ENCODE measurements at places on chromosomes 6 and 20.

- DNase-seq: peak; percentile 76
Observed at GRCh38 chr20:47360297-47361056, 4.0 kb upstream of the ZMYND8 start.

GRCh38 chr6:146548898-146549374 is 5.3 kb downstream of the RAB32 start:
- DNase-seq: no peak

DNA sequence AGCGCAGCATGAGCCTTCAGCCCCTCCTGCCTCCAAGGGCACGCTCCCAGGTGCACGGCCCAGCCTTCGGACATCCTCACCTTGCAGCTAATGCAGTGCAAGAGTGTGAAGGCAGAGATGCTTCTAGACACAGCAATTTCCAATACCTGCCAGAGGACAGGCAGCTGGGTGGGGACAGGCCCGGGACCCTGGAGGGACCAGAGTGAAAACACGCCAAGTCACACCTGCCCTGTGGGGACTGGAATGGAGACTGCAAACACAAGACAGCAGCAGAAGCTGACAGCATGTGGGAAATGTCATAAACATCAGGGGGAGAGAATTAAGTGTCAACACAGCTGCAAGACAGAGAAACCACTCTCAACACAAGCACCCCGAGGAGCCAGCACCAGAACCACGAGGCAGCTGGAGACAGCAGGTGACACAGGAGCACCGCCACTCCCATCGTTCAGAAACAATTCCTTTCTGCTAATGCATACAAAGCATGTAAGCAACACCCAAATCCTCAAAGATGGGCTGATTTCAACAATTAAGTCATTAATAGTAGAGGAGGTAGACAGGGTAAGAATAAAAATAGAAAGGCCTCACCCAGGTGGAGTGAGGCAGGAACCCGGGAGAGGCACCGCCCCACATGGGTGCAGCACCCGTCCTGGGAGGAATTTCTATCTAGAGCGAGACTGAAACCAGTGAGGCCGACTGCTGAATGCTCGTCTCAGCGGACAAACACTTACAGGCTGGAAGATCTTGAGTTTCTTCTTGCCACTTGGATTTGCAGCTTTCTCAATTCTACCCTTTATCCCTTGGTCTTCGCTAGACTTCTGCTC is 17.1 kb downstream of the DIDO1 start:
- peak; percentile 94 for DNase-seq

DNA sequence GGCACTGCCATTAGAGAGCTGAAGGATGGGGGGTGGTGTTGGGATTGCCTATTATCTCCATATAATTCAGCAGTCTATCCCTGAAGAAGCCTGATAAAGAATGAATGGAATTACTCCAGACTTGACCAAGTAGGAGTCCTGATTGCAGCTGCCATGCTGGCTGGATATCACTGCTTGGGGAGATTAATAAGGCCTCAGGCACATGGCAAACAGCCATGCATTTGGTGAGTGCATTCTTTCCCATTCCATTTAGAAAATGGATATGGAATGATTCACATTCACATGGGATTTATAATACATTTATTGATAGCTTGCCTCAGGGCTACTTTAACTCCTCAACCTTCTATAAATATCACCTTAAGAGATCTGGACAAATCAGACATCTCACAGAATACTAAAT is 49.6 kb upstream of the HLA-A start:
- DNase-seq: no peak

GRCh38 chr20:41358717-41359116 is 7.9 kb downstream of the EMILIN3 start:
- DNase-seq: no peak

DNA sequence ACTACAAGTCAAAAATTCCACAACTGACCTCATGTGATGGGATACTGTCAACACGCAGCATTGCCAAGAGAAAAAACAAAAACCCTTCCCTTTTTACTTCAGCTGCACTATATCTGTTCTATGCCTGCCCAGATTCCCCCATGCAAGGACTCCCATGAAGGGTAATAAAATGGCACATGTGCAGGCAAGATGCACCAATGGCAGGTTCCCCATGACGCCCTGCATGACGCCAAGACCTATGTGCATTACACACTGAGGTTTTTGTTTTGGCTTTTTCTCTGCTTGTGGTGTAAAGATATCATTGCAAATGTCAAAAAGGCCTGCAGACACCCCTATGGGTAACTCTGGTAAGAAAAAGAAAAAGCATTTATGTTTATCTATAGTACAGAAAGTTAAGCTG is 403.4 kb downstream of the HDGFL1 start:
- no peak for DNase-seq

GRCh38 chr20:8856668-8857067 is 212.2 kb upstream of the PLCB4 start:
- no peak for DNase-seq

- DNase-seq: no peak
Observed at GRCh38 chr6:130587778-130588520, 222.1 kb downstream of the TMEM200A start.

Data from COR-L47 (cell line).